Right lobe of liver (tissue), 6 donors: ENCODE measurements at places on chromosomes 2 and 18. TPM values are rescaled to one million over a fixed set of nuclear protein-coding genes. Genes with fewer than 3 reads are reported as not detected.

GRCh38 chr2:6824962-6825361 is 40.7 kb downstream of the CMPK2 start:
- no peaks in the 10 kb centered on the region for H3K4me1 ChIP-seq
- DNase-seq: no peak
- no peak overlapping the region for H3K4me3 ChIP-seq
- no peaks in the 10 kb centered on the region for H3K36me3 ChIP-seq
- H3K27me3 ChIP-seq: no peaks in the 10 kb centered on the region

GRCh38 chr2:131394147-131394931 is 30.4 kb upstream of the RAB6D start:
- no peaks in the 10 kb centered on the region for H3K4me1 ChIP-seq
- H3K27ac ChIP-seq: no peak overlapping the region
- no peaks in the 10 kb centered on the region for H3K36me3 ChIP-seq
- H3K4me3 ChIP-seq: no peak overlapping the region
- no peak for DNase-seq
- H3K27me3 ChIP-seq: no peaks in the 10 kb centered on the region

GRCh38 chr2:171430516-171431410 is 3.0 kb downstream of the METTL8 start:
- no peak overlapping the region for H3K4me3 ChIP-seq
- no peak overlapping the region for H3K27ac ChIP-seq
- H3K36me3 ChIP-seq: no peaks in the 10 kb centered on the region

DNA sequence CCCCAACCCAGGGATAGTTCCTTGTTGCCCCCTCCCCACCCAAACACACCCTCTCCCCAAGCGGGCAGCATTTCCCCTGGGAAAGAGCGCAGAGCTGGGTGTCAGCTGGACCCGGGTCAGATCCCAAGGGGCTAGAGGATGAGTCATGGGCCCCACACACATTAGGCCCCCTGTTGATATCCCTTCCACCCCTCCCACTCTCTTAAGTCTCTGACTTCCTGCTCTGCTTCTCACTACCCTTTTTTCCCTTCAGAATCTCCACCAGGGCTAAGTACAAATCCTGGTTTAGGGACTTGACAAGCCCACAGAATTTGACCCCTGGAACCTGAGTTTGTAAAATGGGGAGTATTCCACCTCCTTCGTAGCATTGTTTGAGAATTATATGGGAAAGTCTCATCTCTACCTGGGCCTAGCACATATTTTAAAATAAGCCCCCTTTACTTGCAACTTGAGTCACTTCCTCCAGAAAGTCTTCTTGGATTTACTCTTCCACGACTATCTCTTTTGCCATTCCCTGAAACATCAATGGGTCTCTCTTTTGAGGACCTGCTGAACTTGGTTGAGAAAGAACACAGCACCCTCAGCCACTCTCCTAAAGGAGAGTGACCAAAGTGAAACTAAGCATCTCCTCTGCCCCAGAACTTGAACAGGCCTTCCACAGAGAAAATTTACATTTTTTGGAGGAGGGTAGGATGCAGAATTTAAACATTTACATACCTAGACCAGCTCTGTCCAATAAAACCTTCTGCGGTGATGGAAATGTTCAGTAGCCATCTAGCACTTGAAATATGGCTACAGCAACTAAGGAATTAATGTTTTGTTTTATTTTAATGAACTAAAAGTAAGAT is 4.7 kb downstream of the RTKN start:
- peaks cover 5% of the 10 kb centered on the region for H3K36me3 ChIP-seq
- no peak overlapping the region for H3K4me3 ChIP-seq
- peaks cover 27% of the 10 kb centered on the region for H3K4me1 ChIP-seq
- no peaks in the 10 kb centered on the region for H3K27me3 ChIP-seq
- H3K27ac ChIP-seq: no peak overlapping the region

DNA sequence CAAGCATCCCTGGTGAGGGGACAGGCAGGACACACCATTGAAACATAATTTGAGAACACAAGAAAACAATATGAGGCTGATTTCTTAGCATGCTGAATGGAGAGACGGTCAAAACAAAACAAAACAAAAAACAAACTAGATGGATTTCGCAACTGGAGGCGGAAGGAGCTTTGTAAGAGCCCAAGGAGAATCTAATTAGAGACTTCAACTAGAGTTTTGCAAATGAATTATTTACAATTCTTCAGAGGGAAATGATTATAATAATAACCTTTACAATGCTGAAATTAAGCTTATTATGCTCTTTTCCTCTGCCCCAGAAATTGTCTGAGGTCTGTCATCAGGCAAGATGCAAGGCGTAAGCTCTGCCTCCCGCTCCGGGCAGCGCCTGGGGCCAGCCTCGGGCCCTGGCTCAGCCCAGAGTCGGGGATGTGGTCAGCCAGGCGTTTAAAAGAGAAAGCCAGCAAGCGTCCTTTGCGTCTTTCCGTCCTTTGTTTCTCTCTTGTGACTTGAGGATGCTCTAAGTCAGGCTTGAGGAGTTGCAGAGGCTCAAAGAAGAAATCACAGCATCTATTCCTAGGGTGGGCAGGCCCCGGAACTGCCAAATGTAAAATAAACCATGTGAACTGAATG is 139.6 kb downstream of the TWIST2 start:
- DNase-seq: no peak
- no peak overlapping the region for H3K4me3 ChIP-seq
- no peaks in the 10 kb centered on the region for H3K4me1 ChIP-seq
- H3K27me3 ChIP-seq: no peaks in the 10 kb centered on the region
- no peaks in the 10 kb centered on the region for H3K36me3 ChIP-seq
- H3K27ac ChIP-seq: no peak overlapping the region

DNA sequence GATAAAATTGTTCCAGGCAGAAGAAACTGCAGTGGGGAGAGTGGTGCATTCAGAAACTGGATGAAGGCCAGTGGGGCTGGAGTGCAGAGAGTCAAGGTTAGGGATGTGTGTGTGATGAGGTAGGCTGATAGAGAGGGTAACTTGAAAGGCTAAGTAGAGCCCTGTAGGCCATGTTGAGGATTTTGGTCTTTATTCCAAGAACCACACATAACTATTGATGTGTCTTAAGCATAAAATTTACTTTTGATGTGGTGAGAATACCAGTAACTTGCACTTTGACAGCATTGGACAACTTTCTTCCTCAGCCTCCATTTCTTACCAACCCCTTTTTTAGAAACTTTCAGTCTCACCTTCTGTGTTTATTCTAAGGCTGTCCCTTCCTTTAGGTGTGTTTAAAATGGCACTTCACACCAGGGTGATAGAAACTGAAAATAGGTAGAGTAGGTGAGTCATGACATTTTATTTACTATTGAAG is 22.6 kb downstream of the MTX2 start:
- H3K27me3 ChIP-seq: no peaks in the 10 kb centered on the region
- H3K36me3 ChIP-seq: no peaks in the 10 kb centered on the region
- no peaks in the 10 kb centered on the region for H3K4me1 ChIP-seq
- H3K27ac ChIP-seq: no peak overlapping the region
- no peak overlapping the region for H3K4me3 ChIP-seq
- DNase-seq: no peak

- H3K36me3 ChIP-seq: no peaks in the 10 kb centered on the region
- DNase-seq: no peak
- H3K27ac ChIP-seq: no peak overlapping the region
- H3K4me3 ChIP-seq: no peak overlapping the region
Measured at GRCh38 chr2:20425371-20425881, 21.4 kb upstream of the RHOB start.

DNA sequence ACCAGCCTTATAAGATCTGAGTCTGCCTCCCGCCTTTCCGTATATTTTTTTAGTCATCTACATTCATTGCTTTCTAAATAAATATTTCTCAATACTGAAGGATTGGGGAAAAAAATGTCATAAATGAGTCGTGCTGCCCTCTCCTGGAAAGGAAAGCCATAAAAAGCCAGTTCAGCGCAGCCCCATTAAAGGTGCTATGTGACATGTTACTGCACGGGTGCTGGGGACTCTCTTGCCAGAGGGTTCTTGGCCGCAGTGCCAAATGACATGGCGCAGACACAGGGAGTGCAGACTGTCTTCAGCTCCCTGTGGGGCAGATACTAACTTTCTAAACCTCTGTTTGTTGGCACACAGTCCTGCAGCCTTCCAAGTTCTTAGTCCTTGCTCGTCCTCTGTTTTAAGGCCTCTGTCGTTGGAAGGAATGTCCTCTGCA is 53.7 kb upstream of the MAP3K20 start:
- no peak for DNase-seq
- no peak overlapping the region for H3K4me3 ChIP-seq
- no peaks in the 10 kb centered on the region for H3K4me1 ChIP-seq
- no peaks in the 10 kb centered on the region for H3K36me3 ChIP-seq
- no peaks in the 10 kb centered on the region for H3K27me3 ChIP-seq
- no peak overlapping the region for H3K27ac ChIP-seq

DNA sequence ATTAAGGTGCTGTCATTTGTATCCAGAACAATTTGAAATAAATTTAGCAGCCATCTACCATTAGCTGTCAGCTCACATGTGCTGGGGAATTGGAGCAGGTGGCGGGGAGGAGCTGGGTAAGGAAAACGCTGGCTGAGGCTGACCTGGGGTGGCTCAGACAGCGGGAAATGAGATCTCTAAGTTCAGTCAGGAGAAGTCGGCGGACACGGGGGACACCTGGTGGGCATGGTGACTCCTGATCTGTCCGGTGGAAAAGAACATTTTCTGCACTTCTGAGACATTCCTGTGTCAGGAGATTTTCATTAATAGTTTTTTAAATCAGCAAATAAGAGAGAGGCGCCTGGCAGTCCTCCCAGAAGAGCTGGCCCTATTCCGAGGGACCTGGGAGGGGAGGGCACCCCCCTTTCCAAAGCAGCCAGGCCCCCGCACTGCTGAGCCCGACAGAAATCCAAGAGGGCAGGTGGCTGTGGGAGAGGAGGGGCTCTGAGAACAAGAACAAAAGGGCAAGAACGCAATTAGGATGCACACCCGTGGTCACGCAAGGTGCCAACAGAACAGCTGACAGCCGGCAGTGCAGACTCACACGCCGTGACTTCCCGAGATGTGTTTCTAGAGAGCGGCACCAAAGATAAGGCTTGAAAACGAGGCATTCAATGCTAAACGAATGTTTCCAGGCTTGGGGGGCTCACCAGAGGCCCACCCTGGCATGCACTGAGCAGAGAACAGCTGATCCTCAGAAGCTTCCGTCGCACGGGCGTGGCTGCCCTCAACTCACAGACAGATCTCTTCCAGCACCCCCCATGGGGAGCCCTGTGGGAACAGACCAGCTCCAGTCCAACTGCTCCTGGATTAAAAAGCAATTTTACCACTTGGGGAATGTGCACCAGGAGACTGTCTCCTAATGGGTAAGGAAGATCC is 26.4 kb downstream of the SLC66A2 start:
- H3K36me3 ChIP-seq: no peaks in the 10 kb centered on the region
- H3K4me3 ChIP-seq: no peak overlapping the region
- no peak overlapping the region for H3K27ac ChIP-seq

- H3K27ac ChIP-seq: no peak overlapping the region
- H3K27me3 ChIP-seq: no peaks in the 10 kb centered on the region
- DNase-seq: no peak
- no peaks in the 10 kb centered on the region for H3K4me1 ChIP-seq
- no peak overlapping the region for H3K4me3 ChIP-seq
Measured at GRCh38 chr18:80210312-80211083, 36.8 kb downstream of the PARD6G start.

- no peak for DNase-seq
- no peak overlapping the region for H3K4me3 ChIP-seq
- no peaks in the 10 kb centered on the region for H3K4me1 ChIP-seq
- no peaks in the 10 kb centered on the region for H3K27me3 ChIP-seq
- H3K27ac ChIP-seq: no peak overlapping the region
Measured at GRCh38 chr2:27940982-27941381, 50.5 kb downstream of the BABAM2 start.

- peak overlapping the region; percentile 56 for H3K4me3 ChIP-seq
- peak overlapping the region; percentile 86 for H3K27ac ChIP-seq
- no peaks in the 10 kb centered on the region for H3K36me3 ChIP-seq
- H3K4me1 ChIP-seq: peaks cover 6% of the 10 kb centered on the region
Measured at GRCh38 chr18:31101183-31102024, 817 bp downstream of the DSC2 start.

- H3K4me3 ChIP-seq: no peak overlapping the region
- H3K36me3 ChIP-seq: no peaks in the 10 kb centered on the region
- DNase-seq: no peak
- no peak overlapping the region for H3K27ac ChIP-seq
- no peaks in the 10 kb centered on the region for H3K4me1 ChIP-seq
Measured at GRCh38 chr2:135227386-135227785, 175.3 kb downstream of the RAB3GAP1 start.

DNA sequence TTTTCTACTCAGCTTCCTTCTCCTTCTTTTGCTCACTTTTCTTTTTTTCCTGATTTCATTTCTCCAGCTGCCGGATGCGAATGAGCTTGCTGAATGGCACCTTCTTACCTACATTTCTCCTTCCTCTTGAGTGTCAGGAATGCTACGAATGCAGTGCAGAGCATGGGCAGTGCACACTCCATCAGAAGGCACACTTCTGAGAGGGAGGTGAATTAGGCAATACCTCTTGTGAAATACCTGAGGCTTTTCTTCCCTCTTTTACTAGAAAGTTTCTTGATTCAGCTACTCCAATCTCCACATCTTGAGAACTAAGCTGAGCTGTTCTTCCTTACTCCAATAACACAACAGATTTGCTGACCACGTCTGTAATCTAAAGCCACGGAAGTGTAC is 51.1 kb downstream of the PLEKHM3 start:
- H3K4me3 ChIP-seq: no peak overlapping the region
- H3K27ac ChIP-seq: no peak overlapping the region
- peaks cover 17% of the 10 kb centered on the region for H3K4me1 ChIP-seq
- H3K36me3 ChIP-seq: peaks cover 4% of the 10 kb centered on the region
- DNase-seq: no peak
- no peaks in the 10 kb centered on the region for H3K27me3 ChIP-seq

GRCh38 chr2:8918412-8918811 is 81.0 kb upstream of the KIDINS220 start:
- H3K4me3 ChIP-seq: no peak overlapping the region
- H3K27ac ChIP-seq: no peak overlapping the region
- H3K4me1 ChIP-seq: no peaks in the 10 kb centered on the region

- no peak for DNase-seq
- no peak overlapping the region for H3K4me3 ChIP-seq
- no peaks in the 10 kb centered on the region for H3K36me3 ChIP-seq
- H3K4me1 ChIP-seq: peaks cover 46% of the 10 kb centered on the region
- no peaks in the 10 kb centered on the region for H3K27me3 ChIP-seq
Measured at GRCh38 chr18:21105936-21106335, 5.7 kb downstream of the ROCK1 start.

DNA sequence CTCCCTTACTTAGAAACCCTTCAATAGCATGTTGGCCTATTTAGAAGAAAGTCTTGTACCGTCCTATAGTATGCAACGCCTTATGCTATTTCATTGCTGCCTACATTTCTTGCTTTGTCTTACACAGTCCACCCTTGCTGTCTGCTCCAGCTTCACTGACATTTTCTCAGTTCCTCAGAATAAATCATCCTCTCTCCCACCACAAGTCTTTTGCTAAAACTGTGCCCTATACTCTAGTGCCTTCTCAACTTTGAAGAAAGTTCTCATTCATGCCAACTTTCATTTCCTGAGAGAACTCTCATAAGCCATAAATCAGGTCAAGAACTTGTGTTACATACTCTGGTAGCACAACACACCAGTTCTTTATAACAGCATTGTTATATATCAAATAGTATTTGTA is 54.3 kb upstream of the COL3A1 start:
- DNase-seq: no peak
- H3K27ac ChIP-seq: no peak overlapping the region

Gene PSME4
- 36.7 TPM for total RNA-seq

Gene ERFE
- not detected for total RNA-seq

Gene AGFG1
- 45.6 TPM for total RNA-seq

Gene CHST9
- 3.8 TPM for total RNA-seq

Gene FEV
- not detected for total RNA-seq

Gene ATP8B1
- 10.7 TPM for total RNA-seq

Gene SCRN3
- 13.9 TPM for total RNA-seq

Gene RAB6C
- total RNA-seq: not detected
